ENCODE measurements at places on chromosomes 4 and X.

GRCh38 chr4:4311193-4311592 is 21.1 kb downstream of the ZBTB49 start:
- DNase-seq, result no peak

GRCh38 chrX:150569155-150569477 is 695 bp downstream of the MTM1 start:
- DNase-seq, result no peak

DNA sequence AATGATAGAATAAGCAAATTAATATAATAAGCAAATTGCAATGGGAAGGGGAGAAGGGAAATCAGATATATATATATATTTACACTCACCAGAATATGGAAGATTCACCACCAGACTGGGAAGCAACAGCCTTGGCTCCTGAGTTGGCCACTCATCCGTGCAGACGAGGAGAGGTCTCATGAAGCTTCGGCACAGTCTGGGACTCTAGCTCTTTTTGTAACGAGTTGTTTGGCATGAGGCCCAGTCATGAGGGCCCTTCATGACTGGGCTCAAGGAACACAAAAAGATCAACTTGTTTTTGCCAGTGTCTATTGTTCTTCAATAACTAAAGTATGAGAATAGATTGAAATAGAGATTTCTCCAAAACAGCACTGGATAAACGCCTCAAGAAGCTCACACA is 176.4 kb downstream of the ADGRA3 start:
- no peak for DNase-seq

DNA sequence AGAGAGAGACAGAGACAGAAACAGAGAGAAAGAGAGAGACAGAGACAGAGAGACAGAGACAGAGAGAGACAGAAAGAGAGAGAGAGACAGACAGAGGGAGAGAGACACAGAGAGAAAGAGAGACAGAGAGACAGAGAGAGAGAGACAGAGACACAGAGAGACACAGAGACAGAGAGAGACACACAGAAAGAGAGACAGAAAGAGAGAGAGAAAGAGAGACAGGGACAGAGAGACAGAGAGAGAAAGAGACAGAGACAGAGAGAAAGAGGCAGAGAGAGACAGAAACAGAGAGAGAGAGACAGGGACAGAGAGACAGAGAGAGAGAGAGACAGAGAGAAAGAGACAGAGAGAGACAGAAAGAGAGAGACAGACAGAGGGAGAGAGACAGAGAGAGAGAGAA is 52.9 kb downstream of the CRLF2 start:
- DNase-seq, result no peak

- no peak for DNase-seq
Observed at GRCh38 chr4:123327846-123328429, 68.7 kb upstream of the SPRY1 start.

- no peak for DNase-seq
Observed at GRCh38 chr4:103482471-103482870, 237.3 kb downstream of the TACR3 start.

Measured in colonic mucosa (tissue), 4 donors.